Activated CD4-positive, alpha-beta T cell treated with anti-CD3 and anti-CD28 coated beads, Interleukin-2, Interleukin-4, amounts not matched to agents 100 ng/mL and 50 ng/mL, durations not matched to agents 16 hours and 8 hours (primary cell): ENCODE measurements at places on chromosomes 11 and 22.

DNA sequence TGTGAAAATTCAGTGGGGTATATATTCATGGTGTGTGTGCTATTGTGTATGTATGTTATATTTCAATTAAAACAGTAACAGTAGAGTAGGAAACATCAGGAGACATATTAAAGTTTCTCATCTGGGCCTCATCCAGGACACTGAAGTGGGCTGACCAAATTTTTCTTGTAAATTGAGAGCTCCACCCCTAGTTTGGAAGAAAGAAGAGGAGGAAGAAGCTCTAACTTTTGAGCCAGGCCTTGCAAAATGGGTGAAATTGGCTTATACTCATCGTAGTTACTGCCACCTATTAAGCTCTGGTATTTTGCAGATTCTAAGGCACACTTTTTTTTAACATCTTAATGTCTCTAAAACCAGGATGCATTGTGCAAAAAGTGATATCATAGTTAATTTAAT, 33.7 kb downstream of the TSPAN18 start:
- DNase-seq: no peak

DNA sequence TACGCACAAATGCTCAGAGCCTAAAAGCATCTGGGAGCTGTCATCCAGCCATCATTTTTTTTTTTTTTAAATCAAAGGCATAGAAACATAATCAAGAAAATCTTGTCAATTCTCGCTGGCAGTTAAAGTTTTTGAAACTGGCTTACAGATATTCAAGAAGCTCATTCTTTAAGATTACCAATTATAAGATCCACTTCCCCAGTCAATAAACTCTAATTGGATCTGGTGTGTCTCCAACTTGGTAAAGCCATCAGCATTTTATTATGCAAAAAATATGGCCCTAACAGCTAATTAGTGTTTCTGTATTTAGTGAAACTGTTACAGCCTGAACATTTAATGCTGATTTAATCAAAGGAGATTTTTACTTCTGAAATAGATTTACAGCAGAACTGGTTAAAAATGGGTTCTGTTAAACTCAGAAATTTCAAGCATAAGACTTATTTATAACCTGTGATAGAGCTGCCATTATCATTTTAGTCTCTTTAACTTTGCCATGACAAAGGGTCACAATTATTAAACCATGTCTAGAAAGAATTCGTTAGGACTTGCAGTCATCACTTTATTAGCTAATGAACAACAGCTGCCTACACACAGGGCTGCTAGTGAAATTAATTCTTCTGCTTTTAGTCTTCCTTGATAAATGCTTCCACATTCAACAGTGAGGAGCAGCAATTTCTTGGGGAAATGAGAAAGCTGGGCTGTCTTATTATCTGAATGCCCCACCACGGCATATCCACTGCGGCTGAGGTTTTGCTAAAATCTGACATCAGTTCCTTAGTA, 176.4 kb upstream of the PITPNB start:
- no peak for DNase-seq

DNA sequence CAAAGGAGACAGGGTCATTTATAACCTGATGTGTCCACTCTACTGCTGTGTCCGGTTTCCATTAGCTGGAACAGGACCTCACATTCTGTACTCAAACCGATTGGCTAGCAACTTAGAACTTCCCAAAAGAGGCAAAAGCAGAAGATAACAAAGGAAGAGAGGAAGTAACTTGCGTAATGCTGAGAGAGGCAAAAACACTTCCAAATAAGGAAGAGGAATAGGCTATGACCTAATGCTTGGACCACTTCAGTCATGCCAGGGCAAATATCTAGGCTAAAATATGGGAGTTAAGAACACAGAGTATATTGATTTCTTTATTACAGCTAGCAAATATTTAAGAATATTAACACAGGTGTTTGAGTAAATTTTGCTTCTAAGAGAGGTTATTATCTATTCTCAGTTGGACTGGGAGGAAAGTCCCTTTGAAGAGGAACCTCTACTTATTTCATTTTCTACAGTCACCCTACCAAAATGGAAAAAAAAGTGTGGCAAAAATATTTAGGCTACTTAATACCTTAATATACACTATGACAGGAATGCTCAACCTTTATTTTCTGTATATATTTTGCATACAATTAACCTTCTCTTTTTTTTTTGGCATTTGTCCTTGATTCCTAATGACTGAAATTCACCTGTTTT, 499.8 kb upstream of the CHORDC1 start:
- no peak for DNase-seq

GRCh38 chr11:99432677-99433076, 411.9 kb downstream of the CNTN5 start:
- DNase-seq: no peak

GRCh38 chr11:124194293-124195188, 11.4 kb downstream of the OR10D3 start:
- DNase-seq: no peak

DNA sequence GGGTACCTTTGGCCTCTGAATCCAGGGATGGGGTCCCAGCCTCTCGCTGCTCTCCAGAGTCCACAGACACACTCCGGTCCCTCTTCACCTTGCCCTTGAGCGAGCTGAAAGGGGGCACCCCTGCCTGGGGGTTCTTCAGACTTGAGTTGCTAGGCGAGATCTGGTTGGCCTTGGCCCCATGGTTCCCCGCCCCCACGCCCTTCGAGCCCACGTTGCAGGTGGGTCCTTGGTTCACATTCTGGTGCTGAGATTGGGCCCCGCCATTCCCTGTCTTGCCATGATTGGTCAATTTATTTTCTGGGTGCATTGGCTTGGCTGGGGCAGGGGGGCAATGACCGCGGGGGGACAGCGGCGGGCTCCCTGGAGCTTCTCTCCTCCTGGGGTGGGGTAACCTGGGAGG, 17.5 kb downstream of the BCL9L start:
- no peak for DNase-seq

GRCh38 chr22:21802056-21802455, 65.4 kb downstream of the MAPK1 start:
- no peak for DNase-seq

DNA sequence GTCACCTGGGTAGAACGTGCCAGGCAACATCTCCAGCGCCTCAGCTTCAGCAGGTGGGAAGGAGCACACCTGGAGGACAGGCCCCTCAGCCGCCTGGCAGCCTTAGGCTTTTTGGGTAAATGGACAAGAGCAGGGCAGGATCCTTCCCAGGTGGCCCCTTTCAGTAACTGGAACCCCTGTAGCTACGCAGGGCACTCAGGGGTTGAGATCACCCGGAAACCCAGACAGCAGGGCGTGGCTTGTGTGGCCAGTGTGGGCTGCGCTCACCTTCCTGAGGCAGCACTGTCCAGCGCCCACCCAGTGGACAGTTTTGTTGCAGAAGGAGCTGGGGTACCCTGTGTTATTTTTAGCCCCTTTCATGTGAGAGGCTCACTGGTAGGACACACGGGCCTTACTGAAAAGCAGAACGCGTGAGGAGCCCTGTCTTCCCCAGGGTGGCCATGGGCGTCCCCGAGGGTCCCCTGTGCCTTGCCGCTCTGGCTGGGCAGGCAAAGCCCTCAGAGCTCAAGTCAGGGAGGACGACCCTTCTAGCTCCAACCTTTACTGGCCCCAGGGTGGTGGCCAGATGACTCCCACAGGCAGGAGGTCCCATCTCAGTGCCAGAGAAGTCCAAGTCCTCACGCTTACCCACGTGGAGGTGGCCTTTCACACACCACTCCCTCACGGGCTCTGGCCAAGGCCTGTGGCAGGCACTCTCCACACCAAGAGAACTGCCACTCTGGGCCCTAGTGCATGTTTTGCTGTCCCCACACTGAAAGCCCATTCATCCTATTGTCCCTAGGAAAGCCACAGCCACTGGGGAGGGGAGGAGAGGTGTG, 75.8 kb downstream of the CTTN start:
- DNase-seq: no peak

DNA sequence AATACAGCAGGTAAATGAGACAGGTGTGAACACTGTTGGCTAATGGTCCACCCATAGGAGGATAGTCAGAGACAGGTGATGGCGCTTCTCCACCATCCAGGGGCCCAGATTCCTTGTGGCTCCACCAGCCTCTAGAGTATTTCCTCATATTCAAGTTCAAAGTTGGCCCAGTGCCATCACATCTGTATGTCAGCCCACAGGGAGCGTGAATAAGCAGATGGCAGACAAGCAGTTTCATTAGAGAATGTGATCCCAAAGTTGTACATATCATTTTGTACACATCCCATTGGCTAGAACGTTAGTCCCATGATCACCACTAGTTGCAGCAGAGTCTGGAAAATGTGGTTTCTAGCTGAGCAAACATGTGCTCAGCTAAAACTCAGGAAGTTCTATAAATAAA, 11.0 kb upstream of the CWF19L2 start:
- no peak for DNase-seq

DNA sequence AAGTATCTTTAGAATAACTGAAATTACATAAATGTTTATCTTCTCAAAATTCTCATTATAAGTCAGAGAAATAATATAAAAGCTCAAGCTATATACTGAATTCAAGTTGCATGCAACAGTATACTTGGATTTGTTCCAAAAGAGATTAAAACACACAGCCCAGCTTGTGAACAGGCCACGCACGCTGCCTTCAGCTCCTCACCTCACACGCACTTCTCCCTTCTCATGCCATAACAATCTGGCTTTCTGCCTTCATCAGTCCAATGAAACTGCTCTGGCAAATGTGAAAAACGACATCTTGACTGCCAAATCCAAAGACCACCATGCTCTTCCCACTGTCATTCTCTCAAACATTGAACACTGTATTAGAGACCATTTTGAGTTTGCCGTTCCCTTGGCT, 22.1 kb downstream of the ATP6V1E1 start:
- no peak for DNase-seq

DNA sequence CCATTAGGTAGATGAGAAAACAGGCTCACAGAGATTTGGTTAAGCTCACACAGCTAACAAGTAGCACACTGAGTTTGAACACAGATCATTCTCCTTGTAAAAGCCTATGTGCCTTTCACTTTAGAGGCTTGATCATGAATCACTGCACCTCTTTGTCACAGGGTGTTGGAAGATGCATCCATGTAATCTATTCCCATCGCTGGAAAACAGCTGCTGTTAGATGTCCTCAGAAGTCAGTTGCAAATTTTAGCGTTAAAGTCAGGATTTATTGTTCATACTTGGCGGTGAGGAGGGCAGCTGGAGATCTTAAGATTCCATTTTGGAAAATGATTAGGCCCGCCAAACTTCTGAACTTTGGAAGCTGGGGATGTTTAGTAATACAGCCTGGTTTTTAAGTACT, 2.6 kb downstream of the CNTF start:
- DNase-seq: no peak

- DNase-seq: no peak
Observed at GRCh38 chr22:41700108-41700364, 733 bp downstream of the MEI1 start.

GRCh38 chr11:1178201-1178885, 20.6 kb downstream of the MUC5AC start:
- no peak for DNase-seq

GRCh38 chr22:17369439-17370025, at the start of gene CECR2:
CECR2 (plus strand) TSS chr22:17369460; CDS start chr22:17369784, 324 bp downstream.
- no peak for DNase-seq

- peak; percentile 5 for DNase-seq
Observed at GRCh38 chr11:76512851-76513653, 68.2 kb downstream of the EMSY start.

DNA sequence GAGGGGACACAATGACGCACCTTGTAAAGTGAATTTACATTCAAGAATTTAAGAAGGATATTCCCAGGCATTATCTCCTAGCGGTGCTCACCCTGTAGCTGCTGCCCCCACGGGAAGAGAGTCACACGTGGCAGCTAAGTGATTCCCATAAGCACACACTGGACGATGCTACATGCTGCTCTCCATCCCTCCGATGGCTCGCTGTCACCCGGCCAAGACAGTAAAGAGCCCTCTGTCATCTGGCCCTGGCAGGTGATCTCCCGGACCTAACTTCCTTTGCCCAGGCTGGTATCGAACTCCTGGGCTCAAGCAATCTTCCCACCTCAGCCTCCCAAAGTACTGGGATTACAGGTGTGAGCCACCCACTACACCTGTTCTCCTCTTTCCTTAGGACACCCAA, 39.9 kb upstream of the IGSF9B start:
- no peak for DNase-seq

- DNase-seq: no peak
Observed at GRCh38 chr22:47329727-47330650, 567.5 kb downstream of the TBC1D22A start.
